AG10803 (cell line): ENCODE measurements at places on chromosomes 3 and 15.

- no peak for DNase-seq
Measured at GRCh38 chr3:89212619-89213018, 105.2 kb downstream of the EPHA3 start.

GRCh38 chr3:73427048-73427706 is 197.6 kb downstream of the PDZRN3 start:
- DNase-seq = no peak

DNA sequence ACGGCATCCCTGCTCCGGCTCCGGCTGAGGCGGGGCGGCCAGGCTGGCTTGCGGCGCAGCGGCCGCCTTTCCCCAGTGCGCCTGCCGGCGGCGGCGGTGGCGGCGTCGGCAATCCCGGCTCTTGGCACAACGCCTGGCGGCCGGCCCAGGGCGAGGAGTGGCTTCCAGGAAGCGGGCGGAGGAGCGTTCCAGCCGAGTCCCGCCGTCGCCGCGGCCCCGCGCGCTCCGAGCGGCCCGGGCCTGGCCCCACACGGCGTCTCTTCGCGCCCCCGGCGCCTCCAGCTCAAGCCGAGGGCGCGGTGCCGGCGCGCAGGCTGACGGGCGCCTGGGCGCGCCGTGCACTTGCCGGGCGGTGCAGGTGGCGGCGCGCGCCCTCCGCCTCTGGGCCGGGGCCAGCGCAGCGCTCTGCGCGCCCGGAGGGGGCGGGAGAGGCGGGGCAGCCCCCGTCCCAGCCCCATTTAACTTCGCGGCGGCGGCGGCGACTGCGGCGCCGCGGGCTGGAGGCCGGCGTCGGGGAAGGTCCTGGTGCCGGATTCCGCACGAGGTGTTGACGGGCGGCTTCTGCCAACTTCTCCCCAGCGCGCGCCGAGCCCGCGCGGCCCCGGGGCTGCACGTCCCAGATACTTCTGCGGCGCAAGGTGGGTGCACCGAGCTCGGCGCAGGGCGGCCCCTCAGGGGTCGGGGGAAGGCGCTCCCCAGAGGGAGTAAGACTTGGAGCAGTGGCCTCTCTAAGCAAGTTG is at the start of gene ADAMTSL3:
Gene ADAMTSL3, plus strand, starts transcription at position 485 of the 740 bp plus-strand sequence. CDS start 1,639 bp downstream, outside the sequence.
- DNase-seq = peak; percentile 36

DNA sequence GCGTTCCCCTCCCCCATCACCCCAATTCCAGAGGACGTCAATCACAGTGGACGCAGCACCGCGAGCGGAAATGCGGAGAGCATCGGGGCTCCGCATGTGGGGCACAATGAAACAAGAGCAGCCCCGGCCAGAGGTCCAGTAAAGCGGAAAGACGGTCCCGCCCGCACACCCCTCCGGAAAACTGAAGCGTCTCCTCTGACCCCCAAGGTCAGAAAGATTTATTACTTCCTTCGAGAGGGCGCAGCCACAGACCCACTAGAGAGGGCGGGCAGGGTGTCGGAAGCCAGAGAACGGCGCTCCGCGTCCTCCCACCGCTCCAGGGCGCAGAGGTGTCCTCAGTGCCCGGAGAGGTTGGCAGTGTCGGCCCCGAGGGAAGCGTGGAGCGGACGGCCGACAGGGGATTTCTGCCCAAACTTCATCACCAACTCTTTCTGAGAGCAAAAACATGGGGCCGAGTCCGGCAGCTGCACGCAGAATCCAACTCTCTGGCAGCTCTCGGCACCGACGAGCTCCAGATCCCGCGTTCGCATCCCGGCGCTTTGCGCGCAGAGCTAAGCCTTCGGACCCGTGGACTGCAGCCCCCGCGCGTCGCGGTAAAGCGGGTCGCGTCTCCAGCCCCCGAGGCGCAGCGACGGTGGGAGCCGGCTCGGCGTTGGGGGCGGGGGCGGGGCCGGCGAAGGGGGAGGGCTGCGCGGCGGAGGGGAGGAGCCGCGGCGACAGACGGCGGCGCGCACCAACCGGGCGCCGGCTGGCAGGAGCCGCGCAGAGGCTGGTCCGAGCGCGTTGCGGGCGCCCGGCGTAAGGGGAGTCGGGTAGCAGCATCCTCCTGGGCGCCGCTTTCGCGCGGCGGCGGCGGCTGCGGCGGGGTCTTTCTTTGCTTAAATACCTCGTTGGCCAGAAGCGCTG is at the start of gene CHST2:
Gene CHST2, plus strand, starts transcription at position 763 of the 906 bp plus-strand sequence. CDS start 1,046 bp downstream, outside the sequence.
- DNase-seq = peak; percentile 75

DNA sequence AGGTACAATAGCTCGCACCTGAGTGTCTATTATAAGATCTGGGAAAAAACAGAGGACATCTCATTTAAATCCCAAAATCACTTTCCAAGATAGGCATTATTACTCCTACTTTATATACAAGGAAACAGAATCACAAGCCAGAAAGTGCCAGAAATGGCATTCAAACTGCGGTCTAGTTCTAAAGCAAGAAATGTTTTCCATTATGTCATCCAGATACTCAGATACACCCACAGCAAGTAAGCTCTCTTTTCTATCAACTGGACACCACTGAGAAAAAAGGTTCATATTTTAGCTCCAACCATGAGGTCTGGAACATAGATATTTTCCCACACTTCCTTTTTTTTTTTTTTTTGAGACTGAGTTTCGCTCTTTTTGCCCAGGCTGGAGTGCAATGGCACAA is 8.1 kb downstream of the SLC33A1 start:
- DNase-seq = no peak

- DNase-seq = peak; percentile 55
Measured at GRCh38 chr3:78765671-78766485, 1001.9 kb downstream of the ROBO1 start.

GRCh38 chr3:109336291-109336861 is 970 bp downstream of the DPPA4 start:
- DNase-seq = peak; percentile 3

DNA sequence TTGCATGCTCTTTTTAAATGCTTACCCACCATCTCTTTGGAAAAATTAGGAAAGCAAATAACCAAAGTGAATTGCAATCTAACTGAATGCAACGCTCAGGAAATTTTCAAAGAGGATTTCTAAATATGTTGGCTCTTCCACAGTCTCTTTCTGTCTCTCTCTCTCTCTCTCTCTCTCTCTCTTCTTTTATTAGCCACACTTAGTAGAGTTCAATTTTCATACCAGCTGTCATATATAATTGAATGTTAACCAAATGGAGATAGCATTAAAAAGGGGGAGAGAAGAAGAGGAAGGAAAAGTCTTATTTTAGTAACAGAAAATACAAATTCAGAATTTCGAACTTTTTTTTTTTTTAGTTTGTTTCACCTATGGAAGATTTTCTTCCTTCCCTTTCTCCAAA is 235.9 kb upstream of the GBE1 start:
- DNase-seq = no peak

DNA sequence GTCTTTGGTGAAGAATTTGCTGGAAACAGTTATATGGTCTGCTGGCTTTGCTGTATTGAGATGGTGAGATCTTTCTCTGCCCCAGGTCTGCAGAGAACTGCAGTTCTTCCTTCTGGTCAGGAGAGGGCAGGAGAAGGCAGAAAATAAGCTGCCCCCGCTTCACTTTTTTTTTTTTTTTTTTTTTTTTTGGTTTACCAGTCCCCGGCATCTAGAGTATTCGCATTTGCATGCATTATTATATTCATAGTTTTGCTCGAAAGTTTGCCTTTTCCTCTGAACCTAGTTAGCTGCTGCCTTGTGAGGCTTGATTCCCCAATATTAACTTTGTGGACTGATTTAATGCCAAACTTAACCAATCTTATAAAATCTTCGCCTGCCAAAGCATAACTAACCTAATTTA is 10.6 kb upstream of the PARL start:
- peak; percentile 58 for DNase-seq

- no peak for DNase-seq
Measured at GRCh38 chr3:140843656-140844055, 98.0 kb upstream of the SLC25A36 start.

GRCh38 chr3:47536967-47537366 is 23.5 kb upstream of the ELP6 start:
- no peak for DNase-seq

DNA sequence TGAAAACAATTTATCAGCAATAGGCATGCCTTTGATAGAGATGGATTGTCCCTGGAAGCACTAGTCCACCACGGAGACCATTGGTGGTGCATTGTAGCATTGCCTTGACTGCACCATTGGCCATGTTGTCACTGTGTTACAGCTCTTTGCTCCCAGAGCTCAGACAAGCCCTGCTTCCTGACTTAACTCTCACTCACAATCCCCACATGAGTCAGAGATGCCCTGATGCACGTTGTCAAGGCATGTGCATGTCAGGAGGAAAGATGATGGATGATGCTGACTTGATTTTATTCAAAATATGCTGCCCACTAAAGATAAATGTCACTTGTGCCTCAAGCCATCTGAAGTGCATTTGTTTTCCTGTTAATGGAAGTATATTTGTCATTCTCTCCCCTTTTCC is 266.1 kb downstream of the ARRDC4 start:
- DNase-seq = no peak

GRCh38 chr3:76024640-76025039 is 239.3 kb upstream of the ZNF717 start:
- peak; percentile 11 for DNase-seq

- no peak for DNase-seq
Measured at GRCh38 chr3:162398554-162398953, 901.9 kb downstream of the OTOL1 start.

- DNase-seq = no peak
Measured at GRCh38 chr3:51773529-51774056, 5.4 kb downstream of the IQCF6 start.

DNA sequence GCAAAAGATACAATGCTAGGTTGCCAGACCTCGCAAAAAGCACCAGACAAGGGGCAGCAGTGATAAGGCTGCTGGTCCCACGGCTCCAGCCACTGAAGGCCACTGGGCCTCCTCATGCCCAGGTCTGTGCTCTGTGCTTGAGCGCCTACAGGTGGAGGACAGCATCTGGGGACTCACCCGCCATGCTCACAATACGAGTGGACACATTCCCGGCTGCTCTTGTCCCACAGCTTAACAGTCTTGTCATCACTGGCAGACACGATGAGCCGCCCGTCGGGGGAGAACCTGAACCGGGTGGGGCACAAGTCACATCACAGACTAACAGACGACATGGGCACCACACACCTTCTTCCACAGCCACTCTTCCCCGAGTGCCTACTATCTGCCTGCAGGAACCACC is 7.4 kb downstream of the POC1A start:
- DNase-seq = no peak

GRCh38 chr15:22989576-22990477 is 9.7 kb upstream of the CYFIP1 start:
- DNase-seq = peak; percentile 15

DNA sequence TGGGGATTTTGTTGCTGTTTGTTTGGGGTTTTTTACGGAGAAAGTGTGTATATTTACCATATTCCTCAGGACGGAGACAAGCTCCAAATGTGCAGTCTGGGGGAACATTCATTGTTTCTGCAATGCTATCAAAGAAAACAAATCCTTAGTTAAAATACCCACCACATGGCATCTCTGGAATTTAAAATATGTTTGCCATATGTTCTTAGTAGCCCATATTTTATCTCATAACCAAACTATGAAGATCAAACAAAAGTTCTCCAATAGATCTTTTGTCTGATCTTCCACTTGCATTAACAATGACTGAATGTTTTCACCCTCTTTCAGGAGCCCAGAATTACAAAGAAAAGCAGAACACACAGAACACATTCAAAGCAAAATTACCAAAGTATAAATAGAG is 35.3 kb downstream of the EFHB start:
- DNase-seq = peak; percentile 21
